Liver (tissue), 10 donors: ENCODE measurements at places on chromosomes 6 and 20.
A peak's percentile ranks its signal among the peaks of the same experiment; 100 is the strongest.

DNA sequence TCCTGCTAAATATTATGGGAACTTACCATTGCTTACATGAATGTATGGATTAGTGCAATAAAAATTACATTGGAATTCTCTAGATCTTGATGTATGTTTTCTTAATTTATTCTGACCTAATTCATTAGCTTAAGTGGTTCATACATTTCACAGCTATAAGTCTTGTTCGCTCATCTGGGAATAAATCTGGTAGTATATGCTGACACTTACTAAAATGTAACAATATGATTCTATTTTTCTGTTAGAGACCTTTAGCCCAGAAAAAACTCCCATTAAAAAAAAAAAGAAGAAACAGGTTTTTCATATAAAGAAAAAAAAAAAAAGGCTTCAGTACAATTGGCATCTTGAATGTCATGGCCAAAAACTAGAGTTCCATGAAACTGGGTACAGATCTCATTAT, 394.1 kb upstream of the AGPAT4 start:
- no peak for DNase-seq

- no peak for DNase-seq
Measured at GRCh38 chr6:166228839-166229528, 61.3 kb upstream of the TBXT start.

- no peak for DNase-seq
Measured at GRCh38 chr6:11009353-11009752, 34.8 kb downstream of the ELOVL2 start.

GRCh38 chr6:95784019-95784418, 206.7 kb downstream of the MANEA start:
- no peak for DNase-seq

DNA sequence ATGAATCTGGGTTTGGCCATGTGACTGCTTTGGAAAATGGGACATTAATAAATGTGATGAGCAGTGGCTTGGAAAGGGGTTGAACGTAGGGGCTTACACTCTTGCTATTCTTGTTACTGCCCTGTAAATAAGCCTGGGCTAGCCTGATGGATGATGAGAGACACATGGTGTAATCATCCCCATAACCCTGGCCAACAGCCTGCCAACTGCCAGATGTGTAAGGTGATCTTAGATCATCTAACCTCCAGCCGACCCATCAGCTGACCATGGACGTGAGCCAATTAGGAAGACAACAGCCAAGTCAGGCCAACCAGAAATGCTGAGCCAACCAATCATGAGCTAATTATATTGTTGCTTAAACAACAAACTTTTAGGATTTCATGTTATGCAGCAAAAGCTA, 25.2 kb downstream of the FBXO30 start:
- no peak for DNase-seq

GRCh38 chr6:78525976-78526375, 341.4 kb upstream of the IRAK1BP1 start:
- DNase-seq, result no peak

GRCh38 chr6:139364982-139365379, 9.5 kb downstream of the CITED2 start:
- DNase-seq, result no peak

- DNase-seq, result no peak
Measured at GRCh38 chr6:156774863-156775405, 2.2 kb upstream of the ARID1B start.

GRCh38 chr6:136923954-136924673, 2.0 kb downstream of the SLC35D3 start:
- no peak for DNase-seq

- no peak for DNase-seq
Measured at GRCh38 chr6:154593122-154593521, 82.6 kb upstream of the CNKSR3 start.

- DNase-seq, result peak; percentile 42
Measured at GRCh38 chr6:7974938-7975763, 64.6 kb upstream of the TXNDC5 start.

GRCh38 chr20:57180387-57180786, 86.1 kb downstream of the BMP7 start:
- DNase-seq, result no peak

DNA sequence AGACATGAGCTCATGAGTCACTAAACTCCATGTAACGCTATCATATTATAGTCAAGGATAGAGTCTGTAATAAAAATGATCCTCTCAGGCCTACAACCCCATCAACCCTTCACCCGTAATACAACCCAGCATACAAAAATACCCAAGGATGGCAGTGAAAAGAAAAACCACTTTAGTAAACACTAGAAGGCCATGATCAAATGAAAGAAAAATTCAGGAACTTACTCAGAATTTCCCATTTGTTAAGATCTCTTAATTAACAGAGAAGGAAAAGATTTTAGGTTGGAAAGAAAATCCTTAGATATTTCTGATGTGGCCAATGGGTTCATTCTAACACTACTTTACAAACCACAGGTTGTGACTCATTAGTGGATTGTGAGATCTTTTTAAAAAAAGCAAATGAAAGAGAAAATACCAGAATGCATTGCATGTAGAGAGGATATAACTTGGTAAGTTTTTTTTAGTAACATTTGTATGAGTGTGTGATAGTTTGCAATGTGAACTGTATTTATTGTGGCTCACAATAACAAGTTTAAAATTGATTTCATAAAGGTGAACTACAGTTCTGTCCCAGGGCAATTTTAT, 8.0 kb upstream of the UBE2J1 start:
- no peak for DNase-seq

- DNase-seq, result no peak
Measured at GRCh38 chr6:16041327-16041726, 87.6 kb upstream of the MYLIP start.

- DNase-seq, result no peak
Measured at GRCh38 chr6:79180052-79180451, 54.4 kb downstream of the HMGN3 start.

- DNase-seq, result no peak
Measured at GRCh38 chr6:75217193-75217592, 11.3 kb upstream of the COL12A1 start.

GRCh38 chr6:150243620-150244314, 100.9 kb downstream of the PPP1R14C start:
- DNase-seq, result no peak

DNA sequence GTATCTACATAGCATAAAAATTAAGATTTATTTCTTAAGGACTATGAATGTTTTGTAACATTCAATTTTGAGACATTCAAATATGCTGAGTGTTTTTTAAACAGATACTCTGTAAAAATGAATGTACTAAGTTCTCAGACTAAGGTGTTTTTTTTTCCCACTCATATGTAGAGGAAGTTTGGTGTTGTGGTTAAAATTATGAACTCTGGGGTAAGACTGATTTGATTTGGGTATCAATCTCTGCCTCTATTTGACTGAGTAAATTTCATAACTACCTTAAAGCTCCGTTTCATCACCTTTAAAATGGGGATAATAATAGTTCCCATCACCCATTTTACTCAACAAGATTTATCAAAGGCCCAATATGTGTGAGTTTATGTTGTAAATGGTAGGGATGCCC, 386.6 kb upstream of the FLRT3 start:
- no peak for DNase-seq

- DNase-seq, result no peak
Measured at GRCh38 chr6:66153247-66153646, 446.2 kb upstream of the EYS start.
